Large intestine (tissue), 12 donors: ENCODE measurements at places on chromosomes 12 and 14. TPM values are rescaled to one million over a fixed set of nuclear protein-coding genes. Genes with fewer than 3 reads are reported as not detected.

The TMBIM4 gene
- 134 TPM for polyA plus RNA-seq

- no peak for DNase-seq
Measured at GRCh38 chr14:20384321-20384720, 29.0 kb downstream of the TEP1 start.

The FKBP11 gene
- 55.3 TPM for polyA plus RNA-seq

- DNase-seq, result peak; percentile 88
Measured at GRCh38 chr14:96095581-96096476, 56.7 kb downstream of the C14orf132 start.

GRCh38 chr12:131959116-131959515, 9.4 kb downstream of the EP400 start:
- DNase-seq, result no peak

The ZFHX2 gene
- polyA plus RNA-seq, result 4.1 TPM

GRCh38 chr12:14950982-14951746, 10.2 kb downstream of the ARHGDIB start:
- DNase-seq, result peak; percentile 70

DNA sequence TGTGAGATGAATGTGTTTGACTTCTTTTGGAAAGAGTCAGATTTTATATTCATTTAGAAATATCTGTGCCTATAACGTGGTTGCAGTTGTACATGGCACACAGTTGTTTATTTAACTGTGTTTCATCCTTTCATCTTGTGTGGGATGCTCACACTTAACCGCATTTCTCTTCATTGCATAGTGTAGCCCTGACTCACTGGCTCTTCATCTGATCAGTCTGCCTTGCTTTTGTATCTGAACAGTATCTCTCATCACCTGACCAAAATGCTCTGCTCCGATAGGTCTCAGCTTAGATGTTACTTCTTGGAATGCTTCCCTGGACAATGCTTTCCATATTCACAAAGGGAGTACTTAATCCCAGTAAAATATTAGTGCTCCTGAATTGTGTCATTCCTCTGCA, 83.4 kb downstream of the PDE3A start:
- no peak for DNase-seq

- DNase-seq, result no peak
Measured at GRCh38 chr14:103247169-103247606, 86.8 kb upstream of the EIF5 start.
